T1000 (cell line): ENCODE measurements at places on chromosomes 6 and 20.
A peak's percentile ranks its signal among the peaks of the same experiment; 100 is the strongest.

DNA sequence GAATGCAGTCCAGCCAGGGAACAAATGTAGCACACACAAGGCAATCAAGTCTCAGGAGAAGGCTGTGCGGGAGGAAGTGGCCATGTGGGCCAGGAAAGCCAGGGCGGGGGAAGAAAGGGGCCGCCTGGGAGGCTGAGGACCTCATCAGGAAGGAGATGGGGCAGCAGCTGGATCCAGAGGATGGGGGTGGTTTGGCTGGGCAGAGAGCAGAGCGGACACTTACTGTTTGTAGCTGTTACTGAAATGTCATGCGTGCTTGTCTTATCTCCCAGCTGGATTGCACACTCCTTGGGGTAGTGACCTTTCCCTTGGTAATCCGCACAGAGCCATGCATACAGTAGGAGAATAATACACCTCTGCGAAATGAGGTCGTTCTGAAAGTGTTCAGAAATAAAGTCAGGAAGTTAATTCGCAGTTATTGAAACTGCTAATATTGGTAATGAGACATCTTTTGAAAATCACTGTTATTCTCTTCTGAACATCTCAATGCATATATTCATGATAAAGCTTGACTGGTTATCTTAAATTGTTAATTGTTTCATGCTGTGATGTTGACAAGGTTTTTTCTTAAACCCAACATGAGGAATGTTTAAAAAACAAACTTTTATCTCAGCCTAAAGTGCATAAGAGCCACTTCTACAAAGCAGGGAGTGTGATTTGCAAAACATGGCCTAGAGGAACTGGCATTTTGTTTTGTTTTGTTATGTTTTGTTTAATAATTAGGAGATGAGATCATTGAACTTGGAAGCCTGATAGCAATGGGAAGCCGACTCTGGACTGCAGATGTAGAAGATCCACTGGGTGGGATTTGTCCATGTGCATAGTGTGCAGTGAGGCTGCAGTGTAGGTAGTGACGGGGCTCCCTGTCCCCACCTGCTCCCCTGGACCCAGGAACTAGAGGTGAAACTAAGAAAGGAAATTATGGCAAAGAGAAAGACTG is 18.0 kb upstream of the MAP3K4 start:
- no peak for DNase-seq

DNA sequence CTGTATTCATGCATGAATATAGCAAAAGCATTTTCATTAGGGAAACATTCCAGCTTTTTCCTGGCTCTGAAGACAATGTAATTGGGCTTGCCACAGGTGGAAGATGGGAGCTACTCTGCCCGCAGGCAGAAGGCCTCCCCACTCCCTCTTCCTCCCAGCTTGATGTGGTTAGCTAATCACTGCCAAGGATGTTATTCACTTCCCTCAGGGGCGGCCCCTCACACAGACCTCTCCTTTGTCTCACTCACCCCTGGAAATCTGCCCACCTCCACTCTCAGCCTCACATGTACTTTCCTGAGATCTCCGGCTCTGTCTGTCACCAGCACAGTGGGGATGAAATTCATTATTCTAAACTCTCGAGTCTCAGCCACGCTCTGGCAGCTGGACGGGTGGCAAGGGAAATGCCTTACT is 100.7 kb downstream of the ANKRD60 start:
- DNase-seq: peak; percentile 75

DNA sequence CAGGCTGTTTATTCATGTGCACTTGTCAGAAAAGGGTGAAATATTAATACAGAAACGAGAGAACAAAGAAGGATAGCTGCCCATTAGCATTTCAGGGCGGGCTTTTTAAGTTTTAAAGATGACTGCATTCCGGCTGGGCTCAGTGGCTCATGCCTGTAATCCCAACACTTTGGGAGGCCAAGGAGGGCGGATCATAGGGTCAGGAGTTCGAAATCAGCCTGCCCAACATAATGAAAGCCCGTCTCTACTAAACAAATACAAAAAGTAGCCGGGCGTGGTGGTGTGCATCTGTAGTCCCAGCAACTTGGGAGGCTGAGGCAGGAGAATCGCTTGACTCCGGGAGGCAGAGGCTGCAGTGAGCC is 130.5 kb downstream of the HFE start:
- DNase-seq: peak; percentile 42

GRCh38 chr6:81561071-81561564 is 191.4 kb downstream of the TENT5A start:
- no peak for DNase-seq

DNA sequence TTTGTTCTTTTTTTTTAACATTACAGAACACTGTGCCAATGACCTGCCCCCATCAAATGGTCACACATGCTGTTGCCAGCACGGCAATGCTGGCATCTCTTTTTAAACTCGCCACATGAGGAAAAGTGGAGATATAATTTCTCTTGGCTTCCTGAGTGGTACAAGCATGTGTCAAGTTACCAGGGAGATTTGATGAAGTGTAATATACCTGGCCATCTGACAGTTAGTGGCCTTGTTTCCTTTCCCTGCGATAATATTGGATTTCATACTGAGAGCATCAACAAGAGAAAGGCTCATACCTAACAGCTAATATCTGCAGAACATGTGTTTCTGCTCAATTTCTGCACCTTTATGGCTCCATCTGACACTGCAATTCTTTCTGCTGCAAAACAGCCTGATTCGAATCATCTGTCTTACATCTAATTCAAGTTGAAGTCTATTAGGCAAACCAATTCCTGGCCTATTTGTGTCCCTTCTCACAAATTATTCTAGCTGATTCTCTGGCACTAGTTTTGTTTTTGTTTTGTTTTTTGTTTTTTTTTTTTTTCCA is 519.5 kb downstream of the PREX1 start:
- DNase-seq: no peak

DNA sequence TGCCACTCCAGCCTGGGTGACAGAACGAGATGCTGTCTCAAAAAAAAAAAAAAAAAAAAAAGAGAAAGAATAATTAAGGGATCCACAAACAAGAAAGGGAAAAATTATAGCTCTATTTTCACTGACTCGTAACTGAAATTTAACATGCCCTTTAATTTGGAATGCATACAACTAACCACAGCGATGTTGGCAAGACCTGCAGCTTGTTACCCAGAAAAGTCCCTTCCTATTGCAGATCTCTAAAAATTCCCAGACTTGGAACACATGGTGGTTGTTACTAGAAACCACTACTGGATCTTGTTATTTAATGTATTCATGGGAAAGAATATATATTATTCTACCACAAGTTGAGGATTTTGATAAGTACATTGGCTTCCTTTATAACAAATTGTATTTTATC is 27.8 kb upstream of the SMIM28 start:
- DNase-seq: no peak

DNA sequence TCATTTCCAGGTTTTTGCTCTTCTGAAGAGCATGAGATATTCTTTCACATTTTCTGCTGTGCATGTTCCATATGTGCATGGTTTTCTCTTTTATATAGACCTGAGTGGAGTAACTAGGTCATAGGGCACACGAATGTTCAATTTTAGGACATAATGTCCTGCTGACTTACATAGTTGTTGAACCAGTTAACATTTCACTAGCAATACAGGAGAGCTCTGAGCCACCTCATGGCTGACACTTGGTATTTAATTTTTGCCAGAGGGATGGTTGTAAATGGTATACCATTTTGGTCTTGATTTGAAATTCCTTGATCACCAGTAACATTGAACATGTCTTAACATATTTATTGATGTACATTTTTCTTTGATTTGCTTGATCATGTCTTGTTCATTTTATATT is 38.3 kb downstream of the IGF2R start:
- no peak for DNase-seq
